ENCODE measurements at places on chromosomes 12 and 14.

GRCh38 chr12:102022286-102022685, 39.5 kb downstream of the WASHC3 start:
- no peak for DNase-seq

- no peak for DNase-seq
Observed at GRCh38 chr14:23403908-23404307, 4.2 kb downstream of the MYH6 start.

DNA sequence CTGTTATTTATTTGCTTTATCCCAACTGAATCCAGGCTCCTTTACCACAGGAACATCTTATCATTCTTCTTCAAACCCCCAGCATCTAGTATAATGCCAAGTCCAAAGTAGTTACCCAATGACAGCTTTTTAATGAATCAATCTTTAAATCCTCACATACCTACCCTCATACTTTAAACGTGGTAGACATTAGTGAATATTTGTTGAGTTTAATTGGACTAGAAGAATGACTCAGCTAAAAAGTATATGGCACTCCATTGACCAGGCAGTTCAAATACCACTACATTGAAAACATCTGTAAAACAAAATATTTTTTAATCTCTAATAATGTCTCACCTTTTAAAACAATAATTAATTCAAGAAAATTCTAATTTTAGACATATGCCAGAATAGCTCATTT, 98.1 kb downstream of the ZFC3H1 start:
- DNase-seq: no peak

GRCh38 chr12:47812797-47813510, 6.7 kb downstream of the HDAC7 start:
- DNase-seq: peak; percentile 83

DNA sequence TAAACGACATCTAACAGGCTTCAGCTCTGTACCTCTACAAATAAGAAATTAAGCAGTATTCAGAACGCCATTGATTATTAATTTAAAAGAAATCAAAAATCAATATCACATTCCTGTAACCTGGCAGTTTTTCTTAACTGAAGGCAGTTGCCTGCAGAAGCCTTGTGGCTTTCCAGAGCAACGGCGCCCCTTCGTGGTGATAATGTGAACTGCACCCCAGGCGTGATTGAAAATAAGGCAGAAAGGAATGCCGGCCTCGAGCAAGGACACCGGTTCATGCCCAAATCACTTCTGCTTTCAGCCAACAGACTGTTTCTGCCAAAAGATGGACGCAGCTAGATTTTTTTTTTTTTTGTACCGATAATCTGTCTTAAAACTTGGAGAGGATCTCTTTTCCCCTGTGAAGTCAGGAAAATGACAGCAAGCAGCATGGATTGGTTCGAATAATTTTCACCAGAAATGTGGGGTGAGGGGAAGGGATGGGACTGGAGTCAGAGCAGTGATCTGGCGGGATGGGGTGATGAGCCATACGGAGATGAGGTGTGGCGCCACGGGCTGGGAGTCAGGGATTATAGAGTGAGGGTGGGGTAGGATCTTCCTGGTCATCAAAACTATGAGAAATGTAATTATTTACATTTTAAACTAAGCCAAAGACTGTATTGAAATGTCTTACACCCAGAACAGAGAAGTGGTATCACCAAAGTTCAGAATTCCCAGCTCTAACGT, 473.0 kb downstream of the DPF3 start:
- peak; percentile 60 for DNase-seq

DNA sequence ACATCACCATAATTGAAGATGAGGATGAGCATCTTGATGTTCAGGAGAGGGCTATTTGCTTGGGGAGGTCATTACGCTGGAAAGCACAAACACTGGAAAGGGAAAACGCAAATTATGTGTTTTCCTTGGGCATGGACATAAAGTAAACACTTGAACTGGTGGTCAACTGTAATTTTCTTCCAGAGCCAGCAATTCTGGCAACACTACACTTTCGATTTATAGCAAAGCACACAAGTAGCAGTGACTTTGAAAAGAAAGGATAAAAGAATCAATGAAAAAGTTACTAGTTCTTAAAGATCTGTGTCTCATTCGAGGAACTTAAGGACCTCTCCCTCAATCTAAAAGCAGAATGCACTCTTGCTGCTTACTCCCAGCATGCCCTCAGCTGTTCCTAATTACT, 2.2 kb downstream of the CLEC14A start:
- no peak for DNase-seq

GRCh38 chr12:69415471-69416275, 54.5 kb upstream of the FRS2 start:
- DNase-seq: no peak

GRCh38 chr14:89040460-89041256, 216.2 kb downstream of the TTC8 start:
- peak; percentile 50 for DNase-seq

DNA sequence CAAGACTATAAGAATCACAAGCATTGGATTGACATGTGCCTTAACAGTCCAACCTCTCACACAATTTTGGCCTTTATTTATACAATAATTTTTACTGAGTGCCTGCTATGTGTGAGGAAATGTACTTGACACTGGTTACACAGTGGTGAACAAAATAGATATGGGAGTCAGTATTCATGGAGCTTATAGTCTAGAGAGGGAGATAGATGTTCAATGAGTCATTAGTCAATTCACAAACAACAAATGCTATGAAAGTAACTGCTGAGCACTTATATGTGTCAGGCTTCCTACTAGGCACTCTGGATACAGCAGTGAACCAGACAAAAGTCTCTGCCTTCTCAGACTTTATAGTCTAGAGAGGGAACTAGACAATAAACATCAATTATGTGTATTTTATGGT, 3.7 kb downstream of the CFAP54 start:
- DNase-seq: no peak

DNA sequence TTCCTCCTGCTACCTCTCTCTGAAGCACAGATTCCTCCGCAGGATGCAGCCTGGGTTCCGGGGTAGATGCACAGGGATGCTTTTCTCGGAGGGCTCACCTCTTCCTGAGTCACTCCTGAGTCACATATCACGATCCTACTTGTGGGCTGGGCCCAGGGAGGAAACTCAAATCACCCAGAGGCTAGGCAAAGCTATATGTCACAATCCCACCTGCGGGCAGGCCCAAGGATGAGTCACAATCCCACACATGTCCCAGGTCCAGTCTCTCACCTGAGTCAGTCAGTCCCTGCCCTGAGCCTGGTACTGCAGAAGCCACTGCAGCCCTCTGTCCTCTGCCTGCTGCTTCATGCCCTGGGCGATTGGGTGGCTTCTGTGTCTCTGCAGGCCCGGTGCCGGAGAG, 149.0 kb upstream of the GSC start:
- DNase-seq: no peak

DNA sequence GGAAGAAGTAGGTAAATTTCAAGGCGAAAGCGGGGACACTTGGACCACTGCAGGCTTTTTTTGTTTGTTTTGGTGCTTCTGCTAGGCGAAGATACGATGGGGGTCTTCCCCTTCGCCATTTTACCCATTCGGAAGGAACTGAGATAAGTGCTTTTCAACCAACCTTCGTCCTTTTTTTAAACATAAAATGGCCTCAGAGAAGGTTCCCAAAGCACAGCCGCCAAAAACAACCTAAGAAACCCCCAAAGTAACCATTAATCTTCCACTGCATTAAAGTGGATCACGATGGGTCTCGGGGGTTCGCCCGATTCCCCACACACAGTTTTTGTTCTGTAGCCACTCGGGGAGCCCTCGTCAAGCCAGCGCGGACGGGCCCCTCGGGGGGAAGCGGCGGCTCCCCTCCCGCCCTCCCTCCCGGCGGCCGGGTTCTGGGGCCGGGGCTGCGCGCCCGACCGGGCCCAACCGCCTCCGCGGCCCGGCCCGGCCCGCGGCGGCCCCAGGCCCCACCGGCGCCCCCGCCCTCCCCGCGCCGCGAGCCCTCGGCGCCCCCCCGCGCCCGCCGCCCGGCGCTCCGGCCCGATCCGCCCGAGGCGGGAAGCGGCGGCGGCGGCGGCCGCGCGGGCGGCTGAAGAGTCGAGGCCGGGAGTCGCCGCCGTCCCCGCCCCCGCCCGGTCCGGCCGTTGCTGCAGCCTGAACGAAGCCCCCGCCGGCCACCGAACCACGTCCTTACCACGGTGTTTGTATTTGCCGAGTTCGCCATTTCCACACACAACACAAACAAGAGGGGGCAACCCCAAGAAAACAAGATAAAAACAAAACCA, 790 bp downstream of the GTF2A1 start:
- DNase-seq: no peak

DNA sequence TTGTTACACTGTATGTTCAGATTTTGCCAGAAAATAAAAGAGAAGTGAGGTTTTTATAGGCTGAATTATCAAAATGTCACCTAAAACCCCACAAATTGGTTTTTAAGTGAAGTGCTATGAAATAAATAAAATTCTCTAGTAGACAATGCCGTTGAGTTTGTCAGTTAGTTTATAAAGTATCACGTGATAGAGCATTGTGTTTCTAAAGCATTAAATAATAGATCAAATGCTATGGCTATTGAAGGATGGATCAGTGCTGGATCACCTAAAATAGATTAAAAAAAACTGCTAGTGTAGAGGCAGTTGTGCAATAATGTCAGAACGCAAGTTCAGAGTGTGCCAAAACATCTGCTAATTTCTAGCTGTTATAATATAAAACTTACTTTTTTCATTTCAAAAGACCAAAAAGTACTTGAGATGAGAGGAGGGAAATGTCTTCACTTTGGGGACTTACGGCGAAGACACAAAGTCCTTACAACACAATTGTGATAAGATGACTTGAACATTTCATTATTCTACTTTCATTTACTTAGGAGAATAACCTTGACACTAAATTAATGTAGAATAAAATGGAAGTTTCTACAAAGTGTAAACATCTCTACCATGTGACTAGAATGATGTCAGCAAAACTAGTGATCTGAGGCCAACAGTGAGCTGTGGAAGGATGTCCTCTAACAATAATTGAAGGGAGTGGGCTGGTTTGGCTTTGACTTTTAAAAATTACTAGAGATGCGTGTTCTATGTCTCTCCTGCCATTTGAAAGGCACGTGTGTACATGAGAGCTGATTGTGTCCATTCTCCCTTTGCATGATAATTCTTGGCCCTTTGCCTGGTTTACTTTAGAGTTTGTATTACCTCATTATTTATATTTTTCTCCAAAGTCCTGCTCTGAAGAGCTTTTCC, 154.4 kb upstream of the PDE3A start:
- no peak for DNase-seq

DNA sequence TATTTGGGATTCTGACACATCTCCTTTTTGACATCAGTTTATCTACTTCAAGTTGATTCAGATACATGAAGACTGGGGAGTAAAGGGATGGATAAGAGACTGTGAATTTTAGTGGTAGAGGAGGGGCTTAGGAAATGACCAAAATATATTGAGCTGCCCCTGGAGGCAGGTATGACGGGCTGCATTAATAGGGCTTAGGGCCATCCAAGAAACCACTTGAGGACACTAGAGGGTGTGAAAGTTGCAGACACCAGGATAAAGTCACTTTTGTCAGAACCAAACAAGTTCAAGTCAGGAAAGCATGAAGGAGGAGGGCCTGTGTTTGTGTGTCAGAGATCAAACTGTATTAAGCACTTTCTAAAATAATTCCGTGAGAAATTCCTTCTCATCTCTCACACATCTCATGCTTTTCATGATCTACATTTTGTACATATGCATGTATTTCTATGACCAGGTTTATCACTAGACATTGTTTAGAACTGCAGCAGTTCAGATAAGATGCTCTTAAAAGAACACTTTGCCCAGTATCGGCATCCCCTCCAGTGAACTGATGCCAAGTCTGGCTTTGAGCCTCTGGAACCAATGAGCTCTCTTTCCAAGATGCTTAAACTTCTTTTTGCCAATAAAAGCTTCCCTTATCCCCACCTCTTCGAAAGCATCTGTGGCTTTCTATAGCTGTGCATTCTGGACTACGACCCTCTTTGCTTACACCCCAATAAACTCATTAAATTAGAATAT, 136.9 kb downstream of the SLC38A1 start:
- no peak for DNase-seq

DNA sequence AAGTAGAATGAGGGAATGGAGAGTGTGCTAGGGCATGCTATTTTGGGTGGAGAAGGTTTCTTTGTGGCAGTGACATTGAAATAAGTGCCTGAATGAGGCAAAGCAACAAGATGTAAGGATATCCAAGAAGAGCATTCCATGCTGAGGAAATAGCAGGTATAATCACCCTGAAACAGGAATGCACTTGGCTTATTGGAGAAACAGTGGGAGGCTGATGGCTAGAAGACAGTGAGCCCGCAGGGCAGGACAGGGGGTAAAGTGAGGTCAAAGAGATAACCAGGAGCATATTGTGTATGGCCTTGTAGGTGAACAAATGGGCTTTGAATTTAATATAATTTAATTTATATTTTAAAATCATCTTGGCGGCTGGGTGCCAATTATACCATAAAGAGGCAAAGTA, 877.0 kb downstream of the DIO2 start:
- no peak for DNase-seq

- DNase-seq: no peak
Observed at GRCh38 chr12:15851045-15851620, 31.1 kb upstream of the STRAP start.

- DNase-seq: no peak
Observed at GRCh38 chr14:68247676-68248268, 428.2 kb downstream of the RAD51B start.

GRCh38 chr14:63032076-63032475, 13.2 kb downstream of the KCNH5 start:
- DNase-seq: no peak

GRCh38 chr14:32572867-32573150, 243.7 kb downstream of the AKAP6 start:
- DNase-seq: no peak

DNA sequence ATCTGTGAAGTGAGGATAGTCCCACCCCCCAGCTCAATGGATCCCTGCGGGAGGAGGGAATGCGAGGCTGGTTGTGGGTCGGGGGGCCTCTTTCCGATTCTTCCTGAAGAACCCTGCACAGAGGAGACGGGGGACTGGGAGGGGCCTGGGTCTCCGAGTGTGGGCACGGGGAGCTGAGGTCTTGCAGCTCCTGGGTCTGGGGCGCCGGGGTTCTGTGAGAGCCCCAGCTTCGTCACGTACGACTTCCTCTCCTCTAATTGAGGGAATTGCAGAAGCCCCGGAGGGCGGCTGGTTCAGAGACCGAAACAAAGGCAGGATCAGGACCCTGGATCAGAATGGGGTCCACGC, 66.6 kb downstream of the DIO3 start:
- DNase-seq: no peak

GRCh38 chr14:50062438-50063085, 53.8 kb downstream of the VCPKMT start:
- no peak for DNase-seq

Data from stimulated activated CD4-positive, alpha-beta T cell treated with anti-CD3 and anti-CD28 coated beads, Interleukin-1b, Interleukin-23, amount 100 ng/mL, for 1 hour (primary cell).